Mucosa of descending colon (tissue), 3 donors: ENCODE measurements at places on chromosomes 3 and 15. TPM values are rescaled to one million over a fixed set of nuclear protein-coding genes. Genes with fewer than 3 reads are reported as not detected.

DNA sequence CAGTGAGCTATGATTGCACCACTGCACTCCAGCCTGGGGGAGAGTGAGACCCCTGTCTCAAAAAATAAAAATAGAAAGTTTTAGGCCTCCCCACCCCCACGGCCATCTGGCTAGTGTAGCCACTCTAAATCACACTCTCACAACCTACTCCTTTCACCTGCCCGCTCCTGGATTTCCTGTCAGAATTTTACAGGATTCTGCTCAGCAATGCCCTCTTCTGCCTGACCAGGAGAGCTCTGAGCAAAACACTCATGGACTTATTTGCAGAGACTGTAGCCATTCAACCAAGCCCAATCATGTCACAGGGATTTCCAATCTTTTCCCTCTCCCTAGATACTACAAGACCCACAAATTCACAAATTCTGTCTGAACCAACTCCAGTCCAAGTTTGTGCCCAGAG lies 242.6 kb upstream of the TPRG1 start:
- DNase-seq, result peak; percentile 30

- no peak for DNase-seq
These were observed 248.1 kb downstream of the ERC2 start for GRCh38 chr3:56219894-56220805.

FES gene
- 18.6 TPM for total RNA-seq

DNA sequence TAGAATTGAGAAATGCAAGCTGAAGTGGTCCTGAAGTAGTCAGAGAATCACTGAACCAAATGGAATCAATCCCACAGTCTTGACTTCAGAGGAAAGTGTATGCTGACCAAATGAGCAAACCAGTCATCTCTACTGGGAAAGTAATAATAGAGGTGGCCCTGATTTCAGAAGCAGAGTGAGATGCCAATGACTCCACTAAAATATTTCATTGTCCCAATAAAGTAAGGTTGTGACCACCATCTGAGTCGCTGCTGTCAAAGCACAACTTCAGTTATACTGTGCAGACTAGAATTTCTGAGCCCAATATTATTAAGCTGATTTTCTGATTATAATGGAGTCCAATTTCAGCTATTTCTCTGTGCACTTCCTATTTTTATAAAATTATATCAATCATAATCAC lies 334.4 kb upstream of the THBS1 start:
- DNase-seq, result no peak

MAGEF1 gene
- 24.4 TPM for total RNA-seq

CLDN16 gene
- not detected for total RNA-seq

MEIS2 gene
- 93.3 TPM for total RNA-seq

- DNase-seq, result no peak
These were observed 58.8 kb downstream of the MCF2L2 start for GRCh38 chr3:183369627-183370026.
